ENCODE measurements at places on chromosomes 12 and 14.

DNA sequence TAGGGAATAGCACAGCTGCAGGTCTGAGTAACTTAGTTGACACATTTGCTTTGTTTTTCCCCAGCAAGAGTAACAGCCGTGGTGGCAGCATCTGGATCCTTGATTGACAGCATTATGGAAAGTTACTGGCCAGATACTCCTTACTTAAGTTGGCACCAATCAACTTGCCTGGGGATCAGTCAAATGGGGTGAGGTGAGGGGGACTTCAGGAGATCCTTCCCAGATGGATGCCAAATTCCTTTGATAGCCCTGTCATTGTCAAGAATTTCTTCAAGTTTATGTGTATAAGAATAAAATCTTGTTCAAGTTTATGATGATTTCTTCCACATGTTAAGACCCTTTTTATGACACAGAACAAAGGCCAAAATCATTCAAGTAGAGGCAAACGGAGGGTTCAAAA lies 618.4 kb downstream of the SLC6A15 start:
- DNase-seq, result no peak

- no peak for DNase-seq
These were observed 350.8 kb downstream of the EMP1 start for GRCh38 chr12:13547283-13547682.

GRCh38 chr12:27965966-27966365 lies 6.6 kb downstream of the PTHLH start:
- no peak for DNase-seq

DNA sequence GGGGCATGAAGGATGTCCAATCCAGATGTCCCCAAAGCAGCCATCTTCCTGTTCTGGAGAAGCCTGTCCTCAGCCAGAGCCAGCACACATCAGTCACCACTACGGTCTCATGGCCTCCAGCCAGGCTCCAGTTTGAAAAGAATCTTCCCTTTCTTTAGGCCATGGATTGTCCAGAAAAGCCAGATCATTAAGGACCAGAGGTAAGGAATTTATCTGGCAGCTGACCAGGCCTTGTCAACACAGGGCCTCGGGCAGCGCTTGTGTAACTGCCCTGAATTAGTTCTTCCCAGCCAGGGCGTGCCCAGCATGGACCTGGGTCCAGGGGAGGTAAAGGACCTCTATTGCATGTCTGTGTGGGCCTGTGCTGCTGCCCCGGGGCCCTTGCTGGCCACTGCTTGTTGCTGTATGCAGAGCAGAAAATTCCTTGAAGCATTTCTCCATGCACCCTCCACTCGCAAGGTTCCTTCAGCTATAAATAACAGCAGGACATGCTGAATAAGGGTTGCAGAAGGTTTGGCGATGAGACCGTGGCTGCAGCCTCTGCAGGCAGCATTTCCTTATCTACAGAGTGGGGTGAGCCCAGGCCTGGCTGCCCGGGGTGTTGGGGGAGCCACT lies 21.7 kb upstream of the VPS37B start:
- DNase-seq, result no peak

GRCh38 chr12:128444598-128444997 lies 177.6 kb downstream of the TMEM132C start:
- no peak for DNase-seq

GRCh38 chr12:9406564-9407424 lies 198.6 kb upstream of the PZP start:
- DNase-seq, result no peak

DNA sequence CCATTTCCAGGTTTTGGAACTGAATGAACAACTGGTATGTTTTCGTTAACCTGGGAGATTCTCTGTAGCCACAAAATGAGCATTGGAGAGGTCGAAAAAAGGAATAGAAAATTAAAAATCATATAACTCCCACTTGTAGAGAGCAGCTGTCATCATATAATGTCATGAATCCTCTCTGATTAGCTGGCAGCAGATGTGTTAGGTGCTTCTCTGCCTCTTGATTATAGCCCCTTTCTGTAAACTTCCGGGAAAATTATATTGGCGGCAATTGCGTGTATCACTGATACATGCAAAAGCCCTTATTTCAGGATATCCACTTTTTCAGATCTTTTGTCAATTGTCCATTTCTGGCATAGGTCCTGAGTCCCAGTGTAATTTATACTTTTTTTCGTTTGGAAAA lies 31.7 kb downstream of the FGD4 start:
- DNase-seq, result no peak

All from C1 segment of cervical spinal cord (tissue), 14 donors.